ENCODE measurements at places on chromosomes 7 and 10.

DNA sequence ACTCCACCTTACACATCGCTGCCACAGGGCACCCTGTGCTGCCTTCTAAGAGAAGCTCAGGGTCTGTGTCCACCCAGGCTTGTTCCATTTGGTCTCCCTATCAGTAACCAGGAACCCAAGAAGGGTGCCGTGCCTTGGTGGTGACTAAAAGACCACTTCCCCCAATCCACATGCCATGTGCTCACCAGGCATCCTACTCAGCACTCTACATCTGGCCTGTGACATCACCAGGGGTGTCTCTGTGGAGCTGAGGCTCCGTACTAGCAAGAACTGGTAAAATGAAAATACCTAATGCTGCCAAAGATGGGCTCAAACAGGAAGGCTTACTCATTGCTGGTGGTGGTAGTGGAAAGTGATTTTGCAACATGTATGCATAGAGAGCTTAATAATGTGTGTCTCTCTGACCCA lies 19.0 kb upstream of the C10orf71 start:
- DNase-seq, result no peak

GRCh38 chr10:15255961-15256360 lies 87.5 kb upstream of the NMT2 start:
- no peak for DNase-seq

- DNase-seq, result no peak
Measured at GRCh38 chr7:127667017-127667670, 15.2 kb downstream of the SND1 start.

DNA sequence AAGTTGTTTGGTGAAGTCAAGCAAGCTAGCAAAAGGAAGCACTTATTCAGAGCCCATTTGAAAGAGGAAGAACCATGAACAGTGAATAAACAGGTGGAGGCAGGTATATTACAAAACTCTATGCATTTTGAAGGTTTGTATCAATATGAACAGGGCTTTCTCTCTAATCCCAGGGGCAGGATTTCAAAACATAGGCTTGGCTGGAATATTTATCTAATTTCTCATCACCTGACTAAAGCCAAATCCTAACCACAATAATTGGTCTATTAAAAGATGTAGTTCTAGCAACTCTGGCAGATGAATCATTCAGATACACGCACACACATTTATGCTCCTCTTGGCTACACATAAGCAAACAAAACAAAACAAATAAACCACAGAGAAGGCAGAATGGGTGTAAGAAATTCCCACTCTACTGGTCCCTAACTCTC lies 554.4 kb downstream of the INHBA start:
- DNase-seq, result no peak

GRCh38 chr10:77533146-77533886 lies 104.3 kb downstream of the KCNMA1 start:
- no peak for DNase-seq

DNA sequence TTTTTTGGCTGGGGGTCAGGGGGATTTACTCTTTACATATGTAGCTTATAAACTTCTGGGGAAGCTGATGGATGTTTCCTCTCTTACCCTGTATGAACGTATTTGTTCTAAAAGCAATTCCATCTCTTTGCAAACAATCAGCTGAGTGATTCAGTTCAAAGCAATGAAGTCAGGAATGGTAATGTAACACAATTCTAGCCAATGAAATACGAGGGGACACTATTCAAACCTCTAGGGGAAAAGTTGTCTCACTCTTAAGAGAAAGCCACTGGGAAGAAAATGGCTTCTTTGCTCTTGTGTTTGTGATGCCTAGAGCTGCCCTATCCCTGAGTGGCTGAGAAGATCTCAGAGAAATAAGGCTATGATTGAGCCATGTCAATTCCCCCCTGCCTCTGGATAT lies 134.8 kb upstream of the SEMA3C start:
- DNase-seq, result no peak

DNA sequence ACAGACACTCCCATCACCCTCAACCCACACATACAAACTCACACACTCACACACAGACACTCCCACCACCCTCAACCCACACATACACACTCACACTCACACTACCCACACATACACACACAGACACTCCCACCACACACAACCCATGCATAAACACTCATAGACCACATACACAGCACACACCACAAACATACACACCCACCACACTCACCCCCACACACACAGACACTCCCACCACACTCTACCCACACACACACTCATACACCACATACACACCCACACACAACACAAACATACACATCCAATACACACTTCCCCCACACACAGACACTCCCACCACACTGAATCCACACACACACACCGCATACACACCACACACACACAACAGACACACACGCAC lies 521.2 kb downstream of the TCERG1L start:
- DNase-seq, result no peak

DNA sequence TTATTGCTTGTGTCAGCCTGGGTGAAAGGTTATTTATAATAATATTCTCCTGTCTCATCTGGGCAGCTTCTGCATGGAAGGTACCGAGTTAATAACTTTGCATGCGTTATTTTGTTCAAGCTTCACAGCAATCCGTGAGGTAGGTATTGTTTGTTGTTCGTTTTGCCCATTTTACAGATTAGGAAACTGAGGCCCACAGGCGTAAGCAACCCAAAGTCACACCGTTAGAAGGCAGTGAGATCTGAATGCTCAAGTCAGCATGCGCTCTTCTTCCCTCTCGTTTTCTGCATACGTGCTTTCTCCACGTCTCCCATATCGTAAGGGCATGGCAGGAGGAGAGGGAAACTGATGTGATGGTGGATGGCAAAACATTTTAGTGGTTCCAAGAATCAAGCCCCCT lies 34.1 kb downstream of the LHPP start:
- DNase-seq, result no peak

DNA sequence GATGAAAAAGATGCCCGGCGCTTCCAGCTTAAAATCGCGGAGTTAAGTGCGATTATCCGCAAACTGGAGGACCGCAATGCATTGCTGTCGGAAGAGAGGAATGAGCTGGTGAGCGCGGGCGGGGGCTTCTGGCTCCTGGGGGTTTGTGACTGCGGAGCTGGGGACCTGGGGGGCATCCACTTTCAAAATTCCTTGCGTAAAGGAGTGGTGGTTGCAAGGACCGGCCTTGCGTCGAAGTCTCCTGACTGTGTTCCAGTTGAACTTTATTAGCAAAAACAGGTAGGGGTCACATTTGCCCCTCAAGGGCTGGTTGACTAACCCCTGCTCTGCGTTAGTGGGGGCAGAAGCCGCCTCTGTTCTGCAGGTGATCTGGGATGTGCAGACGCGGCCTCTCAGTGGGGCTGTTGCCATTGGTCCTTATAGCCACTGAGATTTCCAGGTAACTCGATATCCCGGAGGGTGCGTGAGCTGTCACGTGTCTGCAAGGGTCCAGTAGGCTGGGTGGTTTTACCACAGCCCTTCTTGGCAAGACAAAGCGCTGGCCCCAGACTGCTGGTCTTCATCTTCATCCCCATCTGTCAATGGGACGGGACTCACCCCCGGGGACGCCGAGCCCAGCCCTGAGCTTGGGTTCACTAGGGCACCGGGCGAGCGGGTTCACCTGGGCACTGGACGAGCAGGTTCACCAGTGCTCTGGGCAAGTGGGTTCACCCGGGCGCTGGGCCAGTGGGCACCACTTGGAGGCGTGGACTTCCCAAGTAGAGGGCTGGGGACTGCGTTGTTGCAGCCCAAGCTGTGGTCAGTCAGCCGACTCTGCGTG lies 51.5 kb upstream of the DPYSL4 start:
- no peak for DNase-seq

DNA sequence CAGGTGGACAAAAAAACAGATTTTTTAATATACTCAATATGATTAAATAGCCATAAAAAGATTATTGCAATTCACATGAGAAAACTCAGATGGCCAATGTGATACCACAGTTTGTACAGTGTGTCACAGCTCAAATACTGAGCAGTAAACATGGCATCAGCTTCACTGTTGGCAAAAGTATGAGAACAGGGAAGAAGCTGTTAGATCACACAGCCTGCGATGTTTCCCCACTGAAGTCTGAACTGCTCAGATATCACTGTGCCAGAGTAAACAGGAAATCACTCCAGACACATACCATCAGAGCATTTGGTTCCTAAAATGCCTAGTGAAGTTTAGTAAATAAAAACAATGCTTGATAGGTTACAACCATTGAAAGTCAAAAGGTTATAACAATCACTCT lies 347.8 kb downstream of the ETV1 start:
- no peak for DNase-seq

DNA sequence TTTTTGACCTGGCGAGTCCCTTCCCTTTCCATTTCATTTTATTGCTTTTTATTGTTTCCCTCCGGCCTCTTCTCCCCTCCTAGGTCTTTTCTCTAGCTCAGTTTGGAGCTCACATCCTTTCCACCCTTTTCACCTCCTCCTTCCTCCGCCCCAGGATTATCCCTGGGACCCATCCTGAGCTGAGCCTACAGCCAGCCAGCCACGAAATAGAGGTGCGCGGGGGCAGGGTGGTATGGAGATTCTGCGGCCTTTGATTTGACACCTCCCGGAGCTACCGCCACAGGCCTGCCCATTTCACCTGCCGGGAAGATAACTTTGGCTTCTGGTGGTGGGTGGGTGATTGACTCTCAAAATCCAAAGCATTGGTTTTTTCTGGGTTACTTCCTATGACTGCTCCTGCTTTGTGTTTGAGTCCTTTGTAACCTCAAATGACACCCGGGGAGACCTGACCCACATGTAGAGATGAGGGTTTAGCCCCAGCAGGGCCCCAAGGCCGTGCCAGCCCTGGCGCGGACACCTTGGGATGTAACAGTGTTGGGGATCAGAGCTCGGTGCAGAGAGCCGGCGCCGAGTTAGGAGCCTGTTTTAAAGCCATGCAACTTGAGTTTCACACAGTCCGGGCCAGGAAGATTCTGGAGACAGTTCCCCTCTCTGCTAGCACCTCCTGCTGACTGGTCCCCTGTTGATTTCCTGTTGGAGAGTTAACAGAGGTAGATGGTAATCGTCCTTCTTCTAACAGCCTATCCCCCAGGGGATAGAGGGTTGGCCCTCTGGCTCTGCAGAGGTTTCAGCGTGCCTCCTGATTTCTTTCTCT lies 1.5 kb downstream of the DUSP5 start:
- no peak for DNase-seq

DNA sequence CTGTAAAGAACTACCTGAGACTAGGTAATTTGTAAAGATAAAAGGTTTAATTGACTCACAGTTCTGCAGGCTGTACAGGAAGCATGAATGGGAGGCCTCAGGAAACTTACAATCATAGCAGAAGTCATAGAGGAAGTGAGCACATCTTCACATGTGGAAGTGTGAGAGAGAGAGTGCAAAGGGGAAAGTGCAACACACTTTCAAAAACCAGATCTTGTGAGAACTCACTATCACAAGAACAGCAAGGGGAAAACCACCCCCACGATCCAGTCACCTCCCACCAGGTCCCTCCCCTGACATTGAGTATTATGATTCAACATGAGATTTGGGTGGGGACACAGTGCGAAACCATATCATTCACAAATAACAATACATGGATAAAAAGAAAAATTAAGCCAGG lies 24.5 kb downstream of the AVL9 start:
- DNase-seq, result no peak

DNA sequence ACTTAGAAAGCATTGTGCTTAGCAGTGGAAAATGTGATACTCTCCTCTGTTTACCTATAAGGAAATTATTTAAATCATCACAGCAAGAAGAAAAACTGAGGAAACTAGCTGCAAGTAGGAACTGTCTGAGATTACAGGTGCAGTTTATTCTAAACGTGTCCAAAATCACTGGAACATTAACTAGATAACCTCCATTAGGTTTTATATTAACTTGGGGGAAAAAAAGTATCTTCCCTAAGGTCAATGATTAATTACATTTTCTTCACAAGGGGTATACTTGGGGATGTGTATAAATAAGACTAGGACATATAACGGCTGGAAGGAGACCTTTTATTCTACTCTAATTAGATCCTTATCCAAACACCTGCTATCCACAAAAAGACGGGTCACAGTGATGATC lies 3.7 kb downstream of the GOT1 start:
- no peak for DNase-seq

- DNase-seq, result no peak
Measured at GRCh38 chr10:98963608-98964007, 272.0 kb downstream of the HPSE2 start.

DNA sequence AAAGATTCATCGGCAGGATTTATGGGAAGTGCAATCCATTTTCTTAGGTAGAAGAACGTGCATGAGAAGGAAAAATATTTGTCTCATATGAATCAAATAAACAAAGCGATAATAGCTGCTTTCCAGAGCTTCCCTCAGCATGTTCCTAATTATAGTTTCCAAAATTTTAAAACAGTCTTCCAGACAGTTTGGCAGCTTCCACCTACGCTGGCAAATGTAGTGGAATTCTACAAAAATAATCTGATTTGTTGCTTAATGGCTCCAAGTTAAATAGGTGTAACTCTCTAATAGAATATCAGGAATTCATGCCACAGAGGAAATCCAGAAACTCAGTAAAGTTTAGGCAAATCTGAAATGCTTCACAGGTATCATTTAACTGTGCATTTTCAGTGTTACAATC lies 23.3 kb upstream of the AGBL3 start:
- no peak for DNase-seq

DNA sequence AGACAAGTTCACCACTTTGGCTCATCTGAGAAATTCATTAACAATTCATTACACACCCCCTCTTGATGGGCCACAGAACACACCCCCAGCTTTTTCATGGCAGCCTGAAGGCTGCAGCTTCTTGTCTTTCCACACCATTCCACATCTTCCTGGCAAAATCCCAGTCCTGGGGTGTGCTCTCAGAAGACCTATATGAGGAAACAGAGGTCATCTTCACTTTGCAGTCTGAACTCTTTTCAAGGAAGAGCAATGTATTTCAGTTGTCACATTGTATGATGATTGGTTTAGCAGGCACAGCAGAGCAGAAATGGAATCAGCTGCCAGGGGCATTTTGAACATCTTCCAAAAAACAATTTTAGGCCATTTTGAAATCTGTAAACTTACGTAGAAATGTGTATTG lies 7.8 kb upstream of the LRRC27 start:
- DNase-seq, result no peak

DNA sequence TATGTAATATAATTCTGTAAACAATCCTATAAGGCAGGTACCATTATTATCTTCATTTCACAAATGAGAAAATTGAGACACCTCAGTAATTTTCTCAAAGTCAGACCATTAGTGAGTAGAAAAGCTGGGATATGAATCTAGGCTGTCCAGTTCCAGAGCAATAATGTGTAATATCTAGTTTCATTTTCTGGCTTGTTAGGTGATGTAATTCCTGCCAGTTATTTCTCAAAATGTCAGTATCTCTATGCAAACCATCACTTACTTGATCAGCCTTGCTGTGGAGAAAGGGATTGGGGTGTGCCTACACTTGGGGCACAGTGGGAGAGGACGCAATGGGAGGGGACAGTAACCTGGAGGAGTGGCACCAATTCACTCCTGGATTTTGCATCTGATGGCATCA lies 157.5 kb downstream of the LYZL1 start:
- DNase-seq, result no peak
